ENCODE measurements at places on chromosomes 16 and 17. TPM values are rescaled to one million over a fixed set of nuclear protein-coding genes. Genes with fewer than 3 reads are reported as not detected.

DNA sequence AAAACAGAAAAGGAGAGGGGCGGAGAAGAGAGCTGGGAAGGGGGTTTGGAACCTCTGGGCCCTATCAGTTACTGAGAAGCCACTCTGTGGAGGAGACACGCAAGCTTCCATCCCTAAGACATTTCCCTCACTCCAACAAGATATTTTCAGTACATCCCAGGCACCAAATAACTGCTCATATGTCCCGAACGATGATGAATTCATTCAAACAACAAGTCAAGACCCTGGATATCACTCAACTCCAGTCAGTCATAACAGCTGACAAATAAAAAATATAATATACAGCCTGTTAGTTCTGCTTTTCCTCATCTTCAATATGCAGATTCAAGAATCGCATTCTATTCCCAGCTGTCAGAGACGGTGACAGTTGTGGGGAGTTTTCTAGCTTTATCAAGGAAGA lies 104.0 kb upstream of the ZFHX3 start:
- DNase-seq: no peak

DNA sequence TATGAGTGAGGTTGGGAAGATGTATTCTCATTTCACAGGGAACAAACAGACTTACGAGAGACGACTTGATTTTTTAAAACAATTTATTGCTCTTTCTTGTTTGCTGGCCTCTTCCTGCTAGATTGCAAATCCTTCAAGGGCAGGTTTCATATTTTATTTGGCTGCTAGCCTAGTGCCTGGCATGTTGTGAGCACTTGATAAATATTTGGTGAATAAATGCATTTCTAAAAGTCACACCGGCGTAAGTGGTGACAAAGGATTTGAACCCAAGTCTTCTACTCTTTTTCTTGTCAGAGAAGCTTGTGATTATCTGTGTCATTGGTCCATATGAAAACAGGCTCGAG lies 1.4 kb downstream of the WWP2 start:
- DNase-seq: no peak

- no peak for DNase-seq
These were observed 1.4 kb downstream of the DDX42 start for GRCh38 chr17:63775420-63775819.

DNA sequence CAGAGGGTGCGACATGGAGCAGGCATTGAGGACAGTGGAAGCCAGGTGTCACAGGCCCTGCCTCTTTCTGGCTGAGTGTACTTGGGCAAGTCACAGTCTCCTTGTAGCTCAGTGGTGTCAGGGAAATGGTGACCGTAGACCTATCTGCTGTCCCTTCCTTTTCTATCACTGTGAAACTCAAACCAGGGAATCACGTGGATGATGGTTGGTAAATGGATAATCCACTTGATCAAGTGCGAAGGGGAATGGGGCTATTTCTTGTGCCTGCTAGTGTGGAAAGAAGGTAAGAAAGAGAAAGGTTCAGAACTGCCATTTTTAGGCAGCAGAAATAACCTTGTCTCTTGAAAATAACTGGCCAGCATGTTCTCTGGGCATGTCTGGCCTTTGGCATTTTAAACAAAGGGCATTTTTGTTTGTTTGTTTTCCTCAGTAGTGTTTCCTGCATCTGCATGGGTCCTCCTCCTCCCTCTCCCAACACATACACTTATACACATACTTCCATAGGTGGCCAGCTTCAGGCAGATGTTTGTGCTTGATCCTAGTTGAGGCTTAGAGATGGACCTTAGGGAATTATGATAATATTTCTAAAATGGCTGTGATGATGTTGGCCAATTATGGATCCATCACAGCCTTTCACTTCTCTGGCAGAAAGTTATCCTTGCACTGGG lies 7.1 kb downstream of the TBX4 start:
- no peak for DNase-seq

DNA sequence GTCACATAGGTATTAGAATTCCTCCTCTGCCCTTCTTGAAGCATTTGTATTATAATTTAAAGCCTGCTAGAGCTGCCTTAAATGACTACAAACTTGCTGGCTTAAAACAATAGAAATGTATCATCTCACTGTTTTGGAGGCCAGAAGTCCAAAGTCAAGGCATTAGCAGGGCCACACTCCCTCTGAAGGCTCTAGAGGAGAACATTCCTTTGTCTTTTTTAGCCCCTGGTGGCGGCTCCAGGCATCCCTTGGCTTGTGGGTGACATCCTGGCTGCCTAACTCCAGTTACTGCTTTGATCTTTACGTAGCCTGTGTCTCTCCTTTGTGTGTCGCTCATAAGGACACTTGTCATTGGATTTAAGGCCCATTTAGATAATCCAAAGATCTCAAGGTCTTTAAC lies 186.6 kb upstream of the SALL1 start:
- no peak for DNase-seq

DNA sequence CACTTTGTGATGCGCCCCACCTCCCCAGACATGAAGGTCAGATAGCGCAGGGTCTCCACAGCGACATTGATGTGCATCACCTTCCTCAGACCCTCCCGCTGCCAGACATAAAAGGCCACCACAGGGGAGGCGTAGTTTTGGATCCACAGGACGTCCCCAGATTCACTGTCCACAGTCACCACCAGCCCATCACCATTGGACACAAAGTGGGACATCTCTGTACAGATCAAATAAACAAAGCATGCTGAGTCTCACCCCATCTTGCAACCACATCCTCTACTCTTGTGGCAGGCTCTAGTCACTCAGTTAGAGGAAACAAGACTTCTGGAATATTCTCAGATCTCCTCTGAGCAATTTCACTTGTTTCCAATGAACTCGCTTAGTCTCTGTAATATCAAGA lies 46.3 kb upstream of the ICAM2 start:
- no peak for DNase-seq

DNA sequence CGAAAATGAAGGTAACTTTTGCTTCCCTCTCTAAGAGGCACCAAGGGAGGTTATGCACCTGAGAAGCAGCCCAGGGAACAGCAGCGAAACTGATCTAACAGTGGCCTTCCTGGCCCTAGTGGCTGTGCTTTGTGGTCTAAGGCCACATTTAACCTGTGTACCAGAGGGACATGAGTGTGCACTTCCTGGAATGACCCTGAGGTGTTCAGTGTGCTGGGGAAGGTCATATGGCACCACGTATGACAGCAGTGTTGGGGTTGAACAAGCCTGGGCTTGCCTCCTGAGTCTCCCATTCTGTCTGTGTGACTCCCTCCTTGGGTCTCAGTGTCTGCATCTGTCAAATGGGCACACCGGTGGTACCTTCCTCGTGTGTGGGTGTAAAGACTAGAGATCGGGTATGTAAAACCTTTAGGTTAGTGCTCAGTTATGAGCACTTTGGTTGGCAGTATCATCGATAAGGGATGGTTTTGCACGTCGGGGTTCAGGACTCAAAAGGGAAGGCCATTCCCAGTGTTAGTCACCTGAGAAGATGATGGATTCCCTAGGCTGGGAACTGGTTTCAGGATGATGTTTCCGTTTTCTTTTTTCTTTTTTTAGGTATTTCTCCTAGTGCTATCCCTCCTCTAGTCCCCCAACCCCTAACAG lies 31.9 kb downstream of the PLCG2 start:
- DNase-seq: no peak

- no peak for DNase-seq
These were observed 72.0 kb downstream of the FTO start for GRCh38 chr16:53775821-53776431.

DNA sequence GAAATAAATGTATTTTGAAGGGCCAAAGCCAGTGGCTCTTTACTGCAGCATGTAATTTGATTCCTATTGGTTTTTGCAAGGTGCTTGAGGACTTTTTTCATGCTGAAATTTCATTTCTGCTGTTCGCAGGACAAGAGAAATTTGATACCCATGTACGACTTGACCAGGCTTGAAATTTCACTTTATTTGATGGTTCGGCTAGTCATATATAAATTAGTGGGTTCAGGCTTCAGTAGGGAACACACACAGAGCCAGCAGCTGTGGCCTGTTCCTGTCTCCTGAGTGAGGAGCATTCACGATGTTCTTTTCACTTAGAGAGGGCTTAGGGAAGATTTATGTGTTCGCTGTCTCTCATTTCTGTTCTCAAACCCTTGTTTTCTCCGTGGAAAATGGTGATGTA lies 258.4 kb upstream of the CACNG5 start:
- DNase-seq: no peak

DNA sequence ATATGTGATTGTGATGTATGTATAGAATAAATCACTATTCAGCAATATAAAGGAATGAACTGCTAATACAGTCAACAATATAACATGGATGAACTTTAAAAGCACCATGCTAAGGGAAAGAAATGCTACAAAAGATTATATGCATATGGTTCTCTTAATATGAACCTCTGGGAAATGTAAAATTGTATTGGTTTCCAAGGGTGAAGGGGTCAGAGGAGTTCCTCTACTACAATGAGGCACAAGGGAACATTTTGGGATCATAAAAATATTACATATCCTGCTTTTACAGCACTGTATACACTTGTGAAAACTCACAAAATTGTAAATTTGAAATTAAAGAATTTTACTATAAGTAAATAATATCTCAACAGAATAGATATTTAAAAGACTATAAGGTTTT lies 111.4 kb downstream of the CA10 start:
- DNase-seq: no peak

DNA sequence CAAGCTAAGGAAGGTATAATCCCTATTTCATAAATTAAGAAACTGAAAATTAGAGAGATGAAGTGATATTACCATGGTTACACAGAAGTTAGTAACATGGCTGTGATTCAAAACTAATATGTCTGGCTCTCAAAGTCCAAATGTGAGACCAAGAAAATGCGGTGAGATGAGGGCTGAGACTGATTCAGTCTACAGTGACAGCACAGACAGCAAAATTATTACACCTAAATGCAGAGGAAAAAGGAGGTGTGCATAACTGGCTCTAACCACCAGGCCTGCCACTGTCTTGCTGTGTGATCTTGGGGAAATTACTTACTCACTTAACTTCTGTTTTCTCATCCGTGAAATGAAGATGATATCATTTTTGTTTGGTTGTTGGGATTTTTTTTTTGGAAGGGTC lies 270.0 kb upstream of the SOX9 start:
- DNase-seq: no peak

GRCh38 chr16:31200821-31201568 lies 1.6 kb downstream of the PYCARD start:
- no peak for DNase-seq

DNA sequence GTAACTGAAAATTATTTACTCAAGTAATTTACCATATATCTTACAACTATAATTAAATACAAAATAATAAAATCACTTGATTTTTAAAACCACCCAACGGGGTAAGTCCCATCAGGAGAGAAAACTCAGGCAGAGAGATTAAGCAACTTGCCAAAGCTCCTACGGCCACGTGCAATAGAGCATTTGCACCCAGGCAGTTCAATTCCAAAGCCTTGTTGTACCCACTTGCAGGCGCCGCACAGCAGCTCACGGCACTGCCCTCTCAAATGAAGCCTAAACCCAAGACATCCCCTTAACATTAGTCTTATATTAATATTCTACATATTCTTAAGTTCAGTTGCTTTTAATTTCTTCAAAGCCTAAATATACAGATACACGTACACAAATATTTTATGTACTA lies 75.7 kb downstream of the SPAG9 start:
- DNase-seq: no peak

Gene DPEP1
- total RNA-seq: 1.1 TPM

Gene GP2
- 8.7 TPM for total RNA-seq
